SW480 (cell line): ENCODE measurements at places on chromosomes 6 and 20.

- DNase-seq = no peak
Observed at GRCh38 chr6:47944846-47945245, 163.0 kb downstream of the OPN5 start.

- DNase-seq = no peak
Observed at GRCh38 chr20:2696646-2697045, 4.1 kb downstream of the EBF4 start.

GRCh38 chr6:142819603-142820337 lies 125.2 kb downstream of the HIVEP2 start:
- peak; percentile 36 for DNase-seq

GRCh38 chr6:117549611-117550010 lies 52.7 kb downstream of the GOPC start:
- DNase-seq = no peak

DNA sequence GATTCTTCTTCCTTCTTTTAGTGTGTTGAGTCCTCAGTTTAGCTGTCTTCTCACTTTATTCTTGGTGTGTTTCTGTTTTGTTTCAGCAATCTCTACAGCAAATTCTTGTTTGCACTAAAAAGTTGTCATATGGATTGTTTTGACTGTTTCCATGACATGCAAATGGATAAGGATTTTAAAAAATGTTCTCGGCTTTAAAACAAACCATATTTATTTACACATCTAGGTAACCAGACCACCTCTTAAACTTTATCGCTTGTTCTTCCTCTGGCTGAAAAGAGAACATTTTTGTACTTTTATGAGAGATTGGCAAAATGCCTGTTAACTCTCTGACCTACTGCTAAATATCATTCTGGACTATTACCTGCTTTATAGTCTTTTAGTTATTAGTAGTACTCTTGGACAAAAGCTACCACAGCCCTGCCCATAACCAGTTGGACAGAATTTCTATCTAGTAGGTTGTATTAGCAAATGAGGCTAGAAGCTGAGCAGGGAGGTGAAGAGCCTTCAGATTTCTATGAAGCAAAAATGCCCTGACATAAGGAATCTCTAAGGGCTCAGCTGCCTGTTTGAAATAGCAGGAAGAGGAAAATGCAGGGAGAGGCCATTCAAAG lies 268.3 kb downstream of the CD109 start:
- DNase-seq = no peak

DNA sequence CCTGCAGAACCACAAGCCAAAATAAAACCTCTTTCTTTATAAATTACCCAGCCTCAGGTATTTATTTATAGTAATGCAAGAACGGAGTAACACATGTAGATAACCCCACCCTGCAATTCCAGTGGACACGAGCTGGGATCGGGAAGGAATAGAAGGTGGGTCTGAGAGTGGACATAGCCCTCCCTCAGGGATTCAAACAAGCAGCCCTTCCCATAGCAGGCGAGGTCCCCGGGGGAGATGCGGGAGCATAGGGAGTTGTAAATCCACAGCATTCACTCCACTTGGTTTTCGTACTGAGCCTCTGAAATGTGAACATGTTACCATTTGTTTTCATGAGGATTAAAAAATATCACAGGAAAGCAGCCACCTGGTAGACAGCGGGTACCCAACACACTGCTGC lies 312.6 kb downstream of the CDH4 start:
- no peak for DNase-seq

DNA sequence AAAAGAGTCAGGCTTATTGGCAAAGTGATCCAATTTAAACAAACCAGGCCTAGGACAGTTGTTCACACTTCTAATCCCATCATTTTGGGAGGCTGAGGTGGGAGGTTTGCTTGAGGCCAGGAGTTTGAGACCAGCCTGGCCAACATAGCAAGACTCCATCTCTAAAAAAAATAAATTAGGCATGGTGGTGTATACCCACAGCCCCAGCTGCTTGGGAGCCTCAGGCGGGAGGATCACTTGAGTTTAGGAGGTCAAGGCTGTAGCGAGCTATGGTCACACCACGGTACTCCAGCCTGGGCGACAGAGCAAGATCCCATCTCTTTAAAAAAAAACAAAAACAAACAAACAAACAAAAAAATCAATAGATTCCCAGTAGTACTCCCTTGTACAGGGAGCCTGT lies 86.8 kb downstream of the SASH1 start:
- no peak for DNase-seq

DNA sequence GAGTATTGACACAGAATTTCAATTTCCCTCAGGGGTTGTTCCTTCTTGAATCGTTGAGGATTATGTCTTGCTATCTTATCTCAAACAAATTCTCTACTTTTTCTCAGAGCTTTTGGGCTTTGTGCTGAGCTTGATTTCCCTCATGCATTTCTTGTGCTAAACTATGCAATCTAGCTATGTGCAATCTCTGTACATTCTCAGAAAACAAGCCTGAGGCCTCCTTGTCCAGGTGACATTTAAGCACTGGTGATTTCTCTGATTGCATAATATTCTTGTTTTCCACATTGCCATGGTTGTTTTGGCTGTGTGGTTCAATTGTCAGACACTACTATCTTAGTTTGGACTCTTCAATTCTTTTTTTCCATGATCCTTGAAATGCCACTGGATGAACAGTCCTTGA lies 81.2 kb upstream of the MAN1A1 start:
- no peak for DNase-seq

GRCh38 chr6:142275236-142276006 lies 26.4 kb upstream of the ADGRG6 start:
- DNase-seq = no peak

DNA sequence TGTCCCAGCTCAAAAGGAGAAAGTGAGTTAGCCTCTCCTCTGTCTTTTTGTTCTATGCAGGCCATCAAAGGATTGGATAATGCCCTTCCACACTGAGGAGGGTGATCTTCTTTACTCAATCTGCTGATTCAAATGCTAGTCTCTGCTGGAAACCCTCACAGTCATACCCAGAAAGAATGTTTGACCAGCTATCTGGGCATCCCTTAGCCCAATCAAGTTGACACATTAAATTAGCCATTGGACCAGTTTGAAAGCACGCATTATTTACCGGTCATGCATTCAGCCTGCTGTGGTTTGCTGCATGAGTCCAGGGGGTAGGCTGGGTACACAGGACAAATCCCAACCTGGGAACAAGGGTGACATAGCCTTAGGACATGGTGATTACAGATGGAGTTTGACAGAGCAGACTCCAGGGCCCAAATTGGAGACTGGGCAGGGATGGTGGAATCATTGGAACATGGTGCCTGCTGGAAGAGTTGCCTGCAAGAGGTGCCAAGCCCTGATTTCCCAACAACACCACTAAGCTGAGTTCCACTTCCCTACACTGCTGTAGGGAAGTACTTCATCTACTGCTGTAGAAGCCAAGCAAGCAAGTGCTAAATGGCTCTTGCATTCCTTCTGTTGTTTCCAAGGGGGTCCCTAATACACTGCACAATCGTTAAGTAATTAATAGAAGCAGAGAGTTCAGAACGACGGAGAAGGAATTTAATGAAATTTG lies 87.7 kb downstream of the RNF182 start:
- DNase-seq = no peak

DNA sequence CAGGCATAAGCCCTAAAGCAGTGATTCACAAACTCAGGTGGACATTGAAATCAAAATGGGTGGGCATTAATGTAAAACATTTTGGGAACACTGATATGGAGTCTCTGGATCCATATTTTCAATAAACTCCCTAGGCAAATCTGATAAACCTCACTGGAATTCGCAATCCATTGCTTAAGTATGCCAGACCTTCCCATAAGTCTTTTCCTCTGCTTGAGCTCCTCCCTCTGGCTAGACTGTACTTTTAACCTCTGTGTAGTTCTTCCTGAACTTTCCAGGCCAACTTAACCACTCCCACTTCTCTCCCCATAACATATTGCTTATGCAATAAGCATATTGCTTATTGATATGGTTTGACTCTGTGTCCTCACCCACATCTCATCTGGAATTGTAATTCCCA lies 629.7 kb upstream of the IMPG1 start:
- no peak for DNase-seq

GRCh38 chr20:17893445-17893844 lies 75.1 kb downstream of the SNX5 start:
- no peak for DNase-seq

- no peak for DNase-seq
Observed at GRCh38 chr6:118485601-118486550, 62.2 kb upstream of the PLN start.

- peak; percentile 61 for DNase-seq
Observed at GRCh38 chr20:19973961-19974629, 43.1 kb upstream of the NAA20 start.

- DNase-seq = no peak
Observed at GRCh38 chr6:148214667-148215066, 128.0 kb upstream of the SASH1 start.

DNA sequence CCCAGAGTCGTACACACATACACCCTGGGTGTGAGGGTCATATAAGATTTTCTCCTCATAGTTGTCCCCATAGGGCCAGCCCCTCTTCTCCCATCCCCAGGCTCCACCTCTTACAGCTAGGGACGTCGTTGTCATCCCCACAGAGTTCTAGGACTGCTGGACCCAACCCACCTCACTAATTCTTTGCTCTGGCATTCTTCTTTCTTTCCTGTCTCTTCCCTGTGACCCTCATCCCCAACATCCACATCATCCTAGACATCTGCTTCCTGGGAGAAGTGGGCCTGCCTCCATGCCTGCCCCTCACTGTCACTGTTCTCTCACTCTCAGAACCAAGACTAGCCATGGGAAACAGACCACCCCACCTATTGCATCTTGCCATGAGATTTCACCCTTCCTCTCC lies 1.1 kb downstream of the PSMF1 start:
- no peak for DNase-seq

DNA sequence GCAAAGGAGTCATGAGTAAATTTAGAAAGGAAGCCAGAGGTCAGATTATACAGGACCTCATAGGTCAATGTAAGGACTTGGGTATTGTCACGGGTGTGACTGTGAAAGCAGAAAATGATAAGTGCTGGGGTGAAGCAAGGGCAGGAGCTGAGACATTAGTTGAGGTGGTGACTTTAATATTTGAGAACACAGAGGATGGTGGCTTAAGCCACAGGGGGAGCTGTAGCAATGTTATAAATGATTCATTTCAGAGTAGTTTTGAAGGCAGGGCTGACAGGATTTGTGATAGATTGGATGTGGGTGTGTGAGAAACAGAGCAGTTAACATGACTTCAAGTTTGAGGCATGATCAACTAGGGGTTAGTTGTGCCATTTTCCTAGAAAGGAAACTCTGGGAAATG lies 659.9 kb downstream of the EPM2A start:
- DNase-seq = no peak

- DNase-seq = peak; percentile 16
Observed at GRCh38 chr6:33761922-33762629, 15.4 kb upstream of the IP6K3 start.

DNA sequence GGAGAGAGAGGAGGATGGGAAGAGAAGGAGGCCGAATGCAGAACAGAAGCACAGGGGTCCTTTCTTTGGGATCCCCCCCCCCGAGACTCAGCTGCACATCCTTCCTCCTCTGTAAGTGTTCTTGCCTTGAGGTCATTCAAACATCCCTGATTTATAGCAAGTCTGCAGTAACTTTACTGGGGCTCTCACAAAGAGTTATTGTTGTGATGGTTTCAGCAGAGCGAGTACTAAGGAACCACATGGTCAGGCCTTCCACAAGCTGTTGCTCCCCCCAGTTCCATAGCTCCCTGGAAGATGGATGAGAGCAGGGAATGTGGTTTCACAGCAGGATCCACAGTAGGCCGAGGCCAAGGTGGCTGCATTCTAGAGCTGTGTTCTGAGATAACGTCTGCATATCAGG lies 351.4 kb upstream of the CDH4 start:
- DNase-seq = no peak

DNA sequence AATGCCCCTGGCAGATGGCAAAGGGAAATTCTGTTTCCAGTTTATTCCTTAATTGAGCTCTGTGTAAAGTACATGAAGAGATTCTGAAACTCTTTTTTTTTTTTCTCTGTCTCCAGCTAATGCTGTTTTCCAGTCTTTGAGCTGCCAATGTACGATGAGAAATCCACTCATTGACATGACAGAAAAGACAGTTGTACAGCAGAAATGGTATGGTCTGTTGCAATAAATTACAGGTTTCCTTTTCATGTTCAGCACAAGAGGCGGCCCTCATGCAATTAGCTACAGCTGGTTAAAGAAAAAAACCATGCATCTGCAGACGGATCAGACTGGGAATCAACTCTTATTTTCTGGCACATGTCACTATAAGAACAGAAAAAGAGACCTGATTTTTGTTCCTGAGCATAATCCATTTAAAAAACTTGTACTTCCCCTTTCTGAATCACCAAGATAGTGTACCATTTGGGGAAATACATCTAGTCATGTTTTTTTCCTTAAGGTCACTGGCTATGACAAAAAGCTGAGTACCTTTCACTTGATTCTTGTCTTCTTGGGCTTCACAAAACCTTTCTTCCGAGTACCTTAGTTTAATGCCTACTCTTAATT lies 289.8 kb upstream of the PREP start:
- DNase-seq = no peak

DNA sequence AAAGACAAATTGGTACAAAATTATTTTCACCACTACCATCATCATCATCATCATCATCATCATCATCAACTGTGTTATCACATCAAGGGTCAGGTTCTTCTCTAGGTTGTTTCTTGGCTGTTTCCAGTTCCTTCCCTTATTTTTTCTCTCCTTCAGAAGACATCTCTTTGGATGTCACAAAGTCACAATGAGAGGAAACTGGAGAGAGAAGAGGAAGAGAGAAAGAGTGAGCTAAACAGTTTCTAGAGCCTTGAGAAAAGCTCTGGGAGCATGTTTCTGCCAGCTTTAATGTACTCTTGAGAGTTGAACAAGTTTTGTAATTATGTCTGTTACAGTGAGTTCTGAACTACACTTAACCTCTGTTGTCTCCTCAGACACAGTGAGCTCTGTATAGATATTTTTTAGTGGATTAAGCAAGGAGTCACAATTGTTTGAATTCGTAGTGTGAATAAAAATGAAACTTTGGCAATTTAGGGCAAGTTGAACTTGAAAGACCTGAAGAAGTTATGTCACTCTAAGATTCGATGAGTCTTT lies 123.0 kb upstream of the AKIRIN2 start:
- no peak for DNase-seq

DNA sequence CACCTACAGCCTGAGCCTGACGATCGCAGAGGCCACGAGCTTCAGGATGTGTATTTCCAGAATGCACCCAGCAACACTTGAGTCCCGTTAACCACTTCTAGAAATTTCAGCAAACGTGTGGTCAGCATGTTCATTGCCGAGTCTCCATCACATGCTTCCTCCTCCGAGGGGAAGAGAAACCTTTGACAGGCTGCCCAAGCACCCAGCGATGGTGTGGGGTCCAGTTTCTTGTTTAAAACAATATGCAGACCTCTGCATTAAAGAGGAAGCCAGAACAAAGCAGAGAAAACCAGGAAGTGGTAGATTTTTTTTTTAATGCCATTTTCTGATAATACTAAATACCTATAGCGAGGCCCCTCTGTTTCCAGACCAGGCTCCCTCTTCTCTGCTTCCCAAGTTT lies 71.9 kb downstream of the GNAS-AS1 start:
- DNase-seq = no peak
